ENCODE measurements at places on chromosomes 13 and 19.

DNA sequence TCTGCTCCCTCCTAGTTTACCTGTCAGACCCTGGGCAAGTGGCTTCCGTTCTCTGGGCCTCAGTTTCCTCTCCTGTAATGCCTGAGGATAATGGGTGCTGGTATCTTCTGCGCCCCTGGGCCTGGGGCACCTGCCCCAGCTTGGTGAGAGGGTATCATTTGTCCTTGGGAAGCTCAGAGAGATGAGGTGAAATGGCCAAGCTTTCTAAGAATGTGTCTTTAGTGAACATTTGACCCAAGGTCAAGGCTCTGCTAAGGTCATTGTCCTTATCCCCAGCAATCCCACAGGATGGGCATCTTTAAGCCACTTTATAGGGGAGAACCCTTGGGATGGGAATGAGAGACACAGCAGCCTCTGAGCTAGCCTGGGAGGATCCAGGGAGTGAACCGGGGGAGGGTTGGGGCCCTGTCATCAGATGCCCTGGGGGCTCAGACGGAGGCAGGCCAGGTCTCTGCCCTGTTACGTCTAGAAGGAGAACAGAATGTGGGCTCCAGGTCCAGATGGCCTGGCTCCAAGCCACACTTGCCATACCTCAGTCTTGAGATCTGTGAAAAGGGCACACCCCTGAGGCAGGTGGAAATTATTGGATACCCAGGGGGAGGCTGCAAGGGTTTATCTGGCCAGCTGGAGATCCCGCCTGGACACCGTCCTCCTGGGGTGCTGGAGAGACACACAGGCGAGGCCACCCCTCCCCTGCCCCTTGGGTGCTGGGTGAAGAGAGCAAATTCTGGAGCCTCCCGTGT lies 1.1 kb upstream of the NFIC start:
- DNase-seq: no peak

- DNase-seq: no peak
Measured at GRCh38 chr13:109233293-109233692, 553.1 kb downstream of the IRS2 start.

GRCh38 chr19:45177817-45178261 lies at the start of gene TRAPPC6A:
TSS of gene TRAPPC6A (minus strand) at chr19:45178237. CDS start at chr19:45178218, 19 bp downstream.
- no peak for DNase-seq

GRCh38 chr13:27450921-27451471 lies 632 bp upstream of the MTIF3 start:
- no peak for DNase-seq

GRCh38 chr19:48896191-48896720 lies 2.3 kb downstream of the TULP2 start:
- DNase-seq: no peak

GRCh38 chr13:99556867-99557443 lies 55.7 kb downstream of the TM9SF2 start:
- no peak for DNase-seq

- DNase-seq: no peak
Measured at GRCh38 chr19:5800361-5801270, 4.3 kb upstream of the NRTN start.

GRCh38 chr13:25910243-25910642 lies 141.6 kb downstream of the SHISA2 start:
- no peak for DNase-seq

DNA sequence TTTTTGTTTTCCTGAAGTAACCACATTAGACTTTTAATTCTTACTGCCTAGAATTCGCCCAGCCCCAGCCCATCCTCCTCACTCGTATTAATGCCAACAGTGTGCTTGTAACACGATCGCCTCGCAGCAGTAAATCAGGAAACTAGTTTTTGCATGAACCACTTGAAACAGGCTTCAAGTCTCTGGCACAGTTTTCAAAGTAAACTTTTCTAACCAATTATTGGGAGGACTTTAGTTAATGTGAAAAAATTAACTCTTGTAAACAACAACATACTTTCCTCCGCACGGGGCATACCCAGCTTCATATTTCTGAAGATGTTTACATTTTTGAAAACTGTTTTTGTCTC lies 39.2 kb downstream of the TNFRSF19 start:
- peak; percentile 53 for DNase-seq

- no peak for DNase-seq
Measured at GRCh38 chr13:24013189-24013588, 115.9 kb upstream of the C1QTNF9B start.

GRCh38 chr13:62123409-62123808 lies 707.8 kb upstream of the PCDH20 start:
- no peak for DNase-seq

DNA sequence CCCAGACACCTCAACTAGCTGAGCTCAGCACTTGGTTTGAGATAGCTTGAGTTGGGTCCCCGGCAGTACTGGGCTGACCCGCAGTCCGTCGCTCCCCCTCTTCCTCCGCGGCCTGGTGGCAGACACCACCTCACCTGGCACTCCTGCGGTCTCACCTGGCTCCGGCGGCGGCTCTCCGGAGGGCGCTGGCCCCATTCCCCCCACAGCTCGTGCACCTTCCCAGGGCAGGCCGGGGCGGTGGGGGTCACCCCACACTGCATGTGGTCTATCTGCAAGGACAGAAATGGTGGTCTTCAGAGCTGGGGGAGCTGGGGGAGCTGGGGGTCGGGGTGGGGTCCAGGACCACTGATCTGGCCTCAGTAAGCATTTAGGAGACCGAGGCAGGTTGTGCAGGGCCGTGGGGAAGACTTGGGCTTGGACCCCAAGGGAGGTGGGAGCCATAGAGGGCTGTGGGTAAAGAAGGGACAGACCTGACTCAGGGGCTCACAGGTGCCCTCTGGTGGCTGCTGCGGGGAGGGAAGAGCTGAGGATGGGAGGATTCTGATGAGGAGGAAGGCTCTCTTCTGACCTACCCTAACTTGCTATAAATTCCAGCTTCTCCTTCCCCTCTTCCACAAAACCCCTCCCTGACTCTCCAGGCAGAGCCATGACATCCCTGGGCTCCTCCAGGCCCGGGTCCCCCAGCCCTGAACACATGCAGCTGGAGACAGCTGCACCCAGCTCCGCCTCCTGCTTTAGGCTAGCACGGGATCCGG lies 6.7 kb upstream of the PLIN4 start:
- DNase-seq: no peak

Data from SK-N-MC (cell line).